ENCODE measurements at places on chromosomes 5 and 9.

GRCh38 chr9:78769690-78770089, 472.8 kb downstream of the PSAT1 start:
- DNase-seq, result peak; percentile 52

DNA sequence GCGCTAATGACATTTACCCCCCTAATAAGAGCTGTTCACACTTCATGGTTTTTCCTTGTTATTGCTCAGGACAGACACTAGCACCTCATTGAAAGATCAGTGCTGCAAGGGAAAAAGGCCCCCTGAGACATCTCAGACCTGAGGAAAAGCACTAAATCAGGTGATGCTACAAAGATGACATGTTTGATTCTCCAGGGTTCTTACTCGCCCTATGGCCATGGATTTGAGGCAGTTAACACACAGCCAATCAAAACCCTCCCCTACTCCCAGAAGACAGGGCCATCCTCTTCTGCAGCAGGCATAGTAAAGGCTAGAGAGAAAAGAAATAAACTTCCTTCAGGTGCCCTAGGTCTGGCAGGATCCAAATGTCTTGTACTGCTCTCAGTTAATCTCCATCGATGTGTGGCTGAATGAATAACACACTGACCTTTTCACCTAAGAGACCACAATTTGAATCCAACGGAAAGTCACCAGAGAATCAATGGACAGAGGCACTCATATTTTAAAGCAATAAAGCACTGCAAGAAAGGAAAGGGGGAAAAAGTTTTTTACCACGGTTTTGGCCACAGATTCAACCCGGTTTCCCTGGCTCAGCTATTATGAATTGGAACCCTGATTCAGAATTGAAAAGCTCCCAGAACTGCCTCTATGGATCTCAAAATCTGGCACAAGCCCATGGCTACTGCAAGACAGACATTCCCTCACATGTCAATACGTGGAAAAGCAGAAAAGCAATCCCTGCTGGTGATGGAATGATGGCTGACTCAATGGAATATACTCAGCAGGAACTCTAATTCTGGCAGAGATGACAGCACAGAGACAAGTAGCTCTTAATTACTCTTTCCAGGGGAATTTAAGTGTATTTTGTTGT, 329.5 kb downstream of the BNC2 start:
- DNase-seq, result no peak

DNA sequence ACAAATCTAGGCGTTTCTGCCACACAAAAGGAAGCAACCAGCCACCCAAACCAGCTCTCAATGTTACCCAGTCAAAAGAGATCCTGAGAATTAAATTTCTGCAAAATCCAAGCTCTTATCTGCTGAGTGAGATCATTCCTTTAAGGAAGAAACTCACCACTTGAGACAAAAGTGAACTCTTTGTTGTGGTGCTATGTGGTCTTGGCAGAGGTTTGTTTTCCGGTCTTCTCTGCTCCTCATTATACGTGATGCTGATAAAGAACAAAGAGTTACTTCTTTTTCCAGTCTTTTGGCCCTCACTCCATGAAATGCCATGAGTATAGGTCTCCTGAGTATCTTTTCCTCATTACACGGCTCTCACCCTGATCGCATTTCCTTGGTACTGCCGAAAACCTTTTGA, 82.1 kb downstream of the PRKACG start:
- DNase-seq, result no peak

GRCh38 chr5:139049780-139050179, 148.4 kb downstream of the SIL1 start:
- no peak for DNase-seq

GRCh38 chr5:68288707-68289134, 73.2 kb downstream of the PIK3R1 start:
- no peak for DNase-seq

DNA sequence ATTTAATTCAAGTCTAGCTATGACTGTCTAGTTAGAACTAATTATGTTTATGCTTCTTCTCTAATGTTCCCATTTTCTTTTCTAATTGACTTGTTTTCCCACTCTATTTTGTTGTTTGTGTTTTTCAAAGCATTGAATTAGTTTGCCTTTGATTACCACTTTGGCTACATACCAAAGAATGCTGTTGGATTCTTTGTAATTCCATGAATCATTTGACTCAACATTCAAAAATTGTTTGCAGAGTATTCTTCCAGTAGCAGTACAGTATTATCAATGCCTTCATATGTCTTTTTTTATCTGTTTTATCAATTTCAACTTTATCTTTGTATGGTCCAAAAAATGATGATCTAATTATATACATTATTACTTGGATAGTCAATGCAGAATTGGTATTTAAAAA, 288.7 kb downstream of the RFX3 start:
- no peak for DNase-seq

- no peak for DNase-seq
Observed at GRCh38 chr9:127323393-127323792, 58.8 kb downstream of the GARNL3 start.

DNA sequence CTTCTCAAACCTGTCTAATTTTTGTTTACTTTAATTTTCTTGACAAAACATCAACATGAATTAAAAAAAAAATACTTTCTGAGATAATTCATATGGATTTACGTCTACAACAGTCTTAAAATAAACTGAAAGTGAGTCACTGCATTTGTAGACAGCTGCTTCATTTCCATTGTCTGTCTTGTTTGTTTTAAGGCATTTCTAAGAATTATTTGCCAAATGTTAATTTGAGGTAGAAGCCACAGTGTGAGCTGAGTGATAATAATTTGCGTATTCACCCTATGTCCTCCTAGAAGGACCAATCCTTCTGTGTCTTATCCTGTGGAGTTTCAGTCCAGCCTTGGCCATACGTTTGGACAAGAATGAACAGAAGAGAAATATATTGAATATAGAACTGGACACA, 174.5 kb downstream of the CFAP90 start:
- DNase-seq, result no peak

GRCh38 chr9:70053864-70054263, 10.2 kb downstream of the MAMDC2 start:
- no peak for DNase-seq
